HL-60 (cell line): ENCODE measurements at places on chromosomes 7 and 10.

DNA sequence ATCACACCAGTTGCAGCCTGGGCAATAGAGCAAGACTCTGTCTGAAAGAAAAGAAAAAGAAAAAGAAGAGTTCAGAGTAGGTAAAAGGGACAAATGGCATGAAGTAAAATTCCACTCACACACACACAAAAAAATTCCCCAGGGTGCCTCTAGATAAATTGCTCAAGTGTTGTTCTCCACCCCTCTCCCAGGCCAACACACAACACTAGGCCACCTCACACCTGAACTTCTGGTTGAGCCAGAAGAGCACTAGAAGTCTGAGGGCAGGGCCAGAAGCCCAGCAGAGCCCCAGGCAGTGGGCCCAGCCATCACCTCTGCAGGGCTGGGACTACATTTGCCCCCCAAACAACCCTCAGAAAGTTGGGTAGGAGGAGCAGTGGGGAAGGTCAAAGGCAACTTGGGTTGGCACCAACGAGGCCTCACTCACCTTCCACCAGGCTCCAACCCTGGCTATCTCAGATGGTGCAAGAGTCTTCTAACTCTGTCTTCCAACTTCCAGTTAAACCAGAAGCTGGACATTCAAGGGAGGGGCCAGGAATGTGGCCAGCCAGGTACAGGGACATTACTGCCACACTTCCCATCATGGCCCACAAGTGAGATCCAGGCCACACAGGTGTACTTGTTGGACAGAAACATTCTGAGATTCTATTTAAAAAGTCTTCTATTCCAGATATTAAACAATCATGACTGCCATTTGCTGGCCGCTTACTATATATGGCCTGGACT, 25.6 kb upstream of the DLX6 start:
- DNase-seq: no peak

GRCh38 chr10:48215486-48216203, 58.9 kb downstream of the FRMPD2 start:
- DNase-seq: peak; percentile 11

DNA sequence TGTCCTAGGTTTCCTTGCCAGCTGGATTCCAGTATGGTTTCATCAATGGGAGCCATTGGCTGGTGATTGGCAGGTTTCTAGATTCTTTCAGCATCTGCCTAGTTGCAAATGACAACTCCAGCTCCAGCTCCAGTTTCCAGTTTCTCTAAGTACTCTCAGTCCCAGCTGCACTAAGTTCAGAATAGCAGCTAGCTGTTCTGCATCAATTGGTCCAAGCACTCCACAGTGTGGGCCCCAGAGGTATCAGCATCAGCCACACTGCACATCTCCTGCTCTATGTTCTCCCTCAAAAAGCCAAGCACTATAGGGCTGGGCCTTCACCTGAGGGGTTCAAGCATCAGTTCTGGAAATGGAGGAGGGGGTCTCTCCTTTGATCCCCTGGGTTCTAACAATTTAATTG, 143.4 kb downstream of the VPS50 start:
- no peak for DNase-seq

DNA sequence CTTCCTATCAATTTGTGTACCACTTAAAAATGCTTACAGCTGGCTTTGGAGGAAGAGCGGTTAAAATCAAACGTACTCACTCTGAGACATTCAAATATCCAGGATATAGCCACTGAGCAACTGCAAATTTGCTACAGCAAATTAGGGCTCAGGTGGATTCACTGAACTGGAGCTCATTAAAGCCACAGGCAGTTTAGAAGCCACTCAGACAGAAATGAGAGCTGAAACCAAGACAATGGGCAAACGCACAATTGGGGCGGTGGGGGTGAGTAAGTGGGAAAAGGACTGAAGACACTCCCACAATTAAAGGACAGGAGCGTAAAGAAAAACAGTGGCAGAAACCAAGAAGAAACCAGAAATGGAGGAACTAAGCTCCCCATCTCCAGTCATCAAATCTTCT, 20.5 kb downstream of the MPP7 start:
- no peak for DNase-seq

- no peak for DNase-seq
These were observed 23.8 kb upstream of the UBE2D1 start for GRCh38 chr10:58311026-58311425.

DNA sequence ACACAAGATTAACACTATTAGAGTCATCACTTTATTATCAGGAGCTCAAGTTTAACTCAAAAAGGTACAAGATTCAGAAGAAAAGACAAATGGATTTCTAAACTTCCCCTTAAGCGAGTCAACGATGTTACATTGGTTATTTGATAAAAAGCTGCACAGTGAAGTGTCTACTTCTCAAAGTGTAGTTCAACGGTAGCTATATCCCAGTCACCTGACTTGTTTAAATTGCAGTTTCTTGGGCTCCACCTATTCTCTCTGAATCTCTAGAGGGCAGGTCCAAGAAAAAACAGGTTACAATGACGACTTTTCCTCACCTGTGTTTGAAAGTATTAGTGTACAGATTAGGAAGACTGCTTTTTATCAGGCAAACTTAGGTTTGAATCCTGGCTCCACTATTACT, 16.6 kb downstream of the MINDY3 start:
- no peak for DNase-seq

GRCh38 chr7:30930621-30931020, 19.0 kb downstream of the AQP1 start:
- DNase-seq: no peak

- DNase-seq: no peak
These were observed 204.6 kb downstream of the HDAC9 start for GRCh38 chr7:18700147-18700546.

GRCh38 chr10:117458571-117458970, 83.3 kb upstream of the PDZD8 start:
- DNase-seq: no peak

DNA sequence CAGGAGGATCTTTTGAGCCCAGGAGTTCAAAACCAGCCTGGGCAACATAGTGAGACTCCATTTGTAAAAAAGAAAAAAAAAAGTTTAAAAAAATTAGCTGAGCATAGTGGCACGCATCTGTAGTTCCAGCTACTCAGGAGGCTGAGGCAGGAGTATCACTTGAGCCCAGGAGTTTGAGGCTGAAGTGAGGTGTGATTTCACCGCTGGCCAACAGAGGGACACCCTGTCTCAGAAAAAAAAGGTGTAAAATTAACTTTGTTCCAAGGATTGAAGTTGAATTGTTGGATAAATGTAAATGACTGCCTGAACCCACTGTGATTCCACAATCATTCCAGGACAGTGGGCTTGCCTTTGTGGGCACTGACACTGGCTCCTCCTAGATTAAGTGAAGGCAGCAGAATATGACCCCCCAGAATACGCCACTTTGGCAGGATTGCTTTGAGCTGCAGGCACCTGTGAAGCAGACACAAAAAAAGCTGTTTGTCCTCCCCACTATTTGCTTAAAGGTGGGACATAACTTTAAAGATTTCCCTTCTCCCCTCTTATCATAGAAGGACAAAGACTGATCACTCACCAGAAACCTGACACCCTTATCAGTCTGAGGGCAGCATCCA, 57.2 kb upstream of the FOXI2 start:
- DNase-seq: no peak

GRCh38 chr10:72390764-72391163, 36.0 kb upstream of the DNAJB12 start:
- no peak for DNase-seq

- no peak for DNase-seq
These were observed 99.1 kb downstream of the PLCE1 start for GRCh38 chr10:94092848-94093247.

- no peak for DNase-seq
These were observed 11.8 kb downstream of the CAMK2B start for GRCh38 chr7:44313621-44314031.

DNA sequence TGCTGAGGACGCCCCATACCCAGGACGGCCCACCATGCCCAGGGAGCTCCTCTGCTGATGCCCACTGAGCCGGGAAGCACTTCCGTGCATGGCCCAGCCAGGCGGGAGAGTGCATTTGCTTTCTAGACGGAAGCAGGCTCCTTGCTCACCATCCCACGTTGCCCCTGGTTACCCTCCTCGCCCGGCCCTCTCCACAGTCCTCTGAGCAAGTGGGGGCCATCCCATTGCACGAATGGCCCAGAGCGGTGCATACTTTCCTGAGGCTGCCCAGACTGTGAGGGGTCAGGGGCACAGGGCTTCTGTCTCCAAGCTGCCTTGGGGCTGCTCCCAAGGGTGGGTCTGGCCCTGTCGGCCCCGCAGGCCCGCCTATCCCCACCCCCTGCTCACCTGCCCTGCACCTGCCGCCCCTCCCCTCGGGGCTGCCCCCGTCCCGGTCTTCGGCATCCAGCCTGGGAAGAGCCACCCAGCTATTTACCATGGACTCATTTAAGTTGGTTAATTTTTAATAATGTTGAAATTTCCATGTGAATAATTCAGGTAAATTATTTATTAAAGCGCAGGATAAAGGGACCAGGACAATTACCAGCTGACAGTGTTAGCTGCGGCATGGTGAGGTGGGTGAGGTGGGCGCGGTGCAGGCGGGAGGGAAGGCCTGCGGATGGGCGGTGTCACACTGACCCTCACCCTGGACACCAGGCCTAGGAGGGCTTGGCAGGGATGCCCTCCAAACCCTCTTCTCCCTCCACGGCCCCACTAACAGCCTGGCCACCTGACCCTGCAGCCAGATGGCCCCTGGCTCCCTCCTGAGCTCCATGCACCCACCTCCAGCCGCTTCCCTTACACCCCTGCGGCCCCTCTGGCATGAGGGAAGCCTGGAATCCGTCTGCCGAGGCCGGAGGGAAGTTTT, 104.4 kb downstream of the MICALL2 start:
- no peak for DNase-seq

DNA sequence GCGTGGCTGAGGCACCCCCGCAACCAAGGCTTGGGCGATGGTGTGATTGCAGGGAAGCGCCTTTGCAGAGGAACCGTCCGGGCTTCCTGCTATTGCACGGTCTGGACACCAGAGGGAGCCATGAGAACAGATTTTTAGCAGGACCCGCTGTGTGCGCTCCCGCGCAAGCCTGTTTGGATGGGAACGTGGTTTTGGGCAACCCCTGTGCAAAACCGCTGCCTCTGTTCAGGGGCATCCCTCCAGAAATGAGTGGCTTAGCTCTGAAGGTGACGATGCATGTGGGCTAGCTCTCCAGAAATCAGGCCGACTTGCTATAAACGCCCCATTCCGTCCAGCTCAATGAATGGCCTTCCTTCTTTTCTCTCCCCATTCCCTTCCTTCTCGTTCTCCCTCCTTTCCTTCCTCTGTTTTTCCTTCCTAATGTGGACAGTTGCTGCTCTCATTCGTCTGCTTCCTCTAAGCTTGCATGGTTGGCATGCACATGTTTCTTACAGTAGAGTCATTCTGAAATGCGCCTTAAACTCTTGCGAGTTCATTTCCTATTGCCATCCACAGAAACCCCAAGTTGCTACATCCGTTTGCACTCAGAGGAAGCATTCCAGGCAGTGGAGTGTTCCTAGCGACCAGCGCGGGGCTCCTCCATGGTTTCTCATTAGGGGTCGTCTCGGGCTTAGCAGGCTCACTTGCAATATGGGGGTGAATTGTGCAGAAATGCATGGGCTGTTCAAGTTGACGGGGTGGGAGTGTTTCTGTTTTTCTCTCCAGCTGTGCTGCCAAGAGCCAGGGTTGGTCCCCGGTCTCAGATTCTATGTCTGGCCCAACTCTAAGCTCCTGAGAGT, 302.5 kb upstream of the GALNT17 start:
- DNase-seq: peak; percentile 55

DNA sequence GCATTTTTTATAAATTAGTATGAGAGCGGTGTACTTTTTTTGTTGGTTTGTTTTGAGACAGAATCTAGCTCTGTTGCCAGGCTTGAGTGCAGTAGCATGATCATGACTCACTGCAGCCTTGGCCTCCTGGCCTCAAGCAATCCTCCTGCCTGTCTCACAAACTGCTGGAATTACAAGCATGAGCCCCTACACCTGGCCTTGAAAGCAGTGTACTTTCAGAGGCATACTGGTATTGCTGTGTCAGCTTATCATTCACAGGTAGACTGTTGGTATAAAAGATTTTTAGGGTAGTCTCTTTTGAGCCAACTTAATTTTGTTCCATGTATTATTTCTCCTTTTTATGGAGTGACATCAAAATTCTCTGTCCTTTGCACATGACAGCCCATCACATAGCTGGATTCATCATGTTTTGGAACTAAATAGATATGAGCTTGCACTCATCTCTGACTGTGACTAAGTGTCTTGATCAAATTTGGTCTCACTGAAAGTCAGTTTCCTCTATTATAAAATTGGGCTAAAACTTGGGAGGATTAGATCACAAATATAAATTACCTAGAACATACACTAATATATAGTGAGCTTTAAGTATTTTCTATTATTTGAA, 12.4 kb downstream of the GNAT3 start:
- no peak for DNase-seq

GRCh38 chr10:95814011-95814727, 58.2 kb downstream of the ENTPD1 start:
- DNase-seq: no peak

DNA sequence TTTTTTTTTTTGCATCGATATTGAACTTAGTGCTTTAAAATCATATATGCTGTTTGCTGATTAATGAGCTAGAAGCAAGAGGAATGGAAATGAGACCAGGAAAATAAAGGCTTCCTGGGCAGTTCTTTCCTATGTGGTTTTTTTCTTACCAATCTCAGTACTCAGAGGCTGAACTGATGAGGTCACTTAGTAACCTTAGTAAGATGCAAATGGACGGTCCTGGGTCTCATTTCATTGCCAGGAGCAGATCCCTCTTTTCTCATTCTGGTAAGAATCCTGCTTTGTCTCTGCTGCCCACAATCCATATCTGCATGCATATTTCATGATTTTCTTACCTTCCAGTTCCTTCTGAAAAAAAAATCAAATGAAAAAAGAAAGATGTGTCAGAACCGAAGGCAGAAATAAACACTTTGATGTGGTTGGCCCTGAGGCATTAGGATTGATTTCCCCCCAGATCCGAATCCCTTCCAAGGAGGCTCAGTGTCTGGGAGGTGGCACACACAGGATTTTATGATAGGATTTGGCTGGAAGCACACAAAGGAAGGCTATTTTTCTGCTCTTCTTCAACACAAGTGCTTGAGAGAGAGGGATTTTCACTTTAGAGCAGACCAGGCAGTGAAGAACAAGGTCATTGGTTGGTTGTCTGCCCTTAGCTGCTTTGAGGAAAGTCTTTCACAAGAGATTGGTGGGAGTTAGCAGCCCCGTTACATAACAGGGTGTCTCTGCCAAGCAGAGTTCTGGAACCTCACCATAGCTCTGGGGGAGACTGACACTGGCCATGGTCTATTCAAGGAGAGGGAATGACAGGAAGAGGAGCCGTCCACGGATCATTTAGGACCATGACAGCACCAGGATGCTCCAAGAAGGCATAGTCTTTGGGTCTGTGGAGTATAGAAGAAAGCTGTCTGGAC, 150.0 kb downstream of the CAMK1D start:
- no peak for DNase-seq
